Endothelial cell of umbilical vein (primary cell): ENCODE measurements at places on chromosomes 6 and 20. TPM values are rescaled to one million over a fixed set of nuclear protein-coding genes. Genes with fewer than 3 reads are reported as not detected.

DNA sequence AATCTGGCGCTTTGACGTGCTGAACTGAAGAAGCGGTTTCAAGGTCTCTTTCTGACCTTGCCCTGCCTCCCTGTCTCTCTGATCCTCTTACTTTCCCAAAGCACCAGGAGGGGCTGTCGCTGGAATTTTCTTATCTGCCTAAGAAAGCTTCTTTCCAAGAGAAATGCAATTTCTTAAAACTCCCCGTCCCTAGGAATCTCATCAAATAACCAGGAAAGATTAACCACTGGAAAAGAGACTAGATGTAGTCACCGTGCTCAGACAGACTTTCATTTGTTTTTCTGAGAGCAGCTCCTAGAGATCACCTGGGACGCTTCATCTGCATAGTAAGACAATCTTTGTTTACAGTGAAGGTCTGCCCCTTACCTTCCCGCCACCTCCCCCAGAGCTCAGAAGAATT is 38.6 kb downstream of the PDYN start:
- no peak for DNase-seq

DNA sequence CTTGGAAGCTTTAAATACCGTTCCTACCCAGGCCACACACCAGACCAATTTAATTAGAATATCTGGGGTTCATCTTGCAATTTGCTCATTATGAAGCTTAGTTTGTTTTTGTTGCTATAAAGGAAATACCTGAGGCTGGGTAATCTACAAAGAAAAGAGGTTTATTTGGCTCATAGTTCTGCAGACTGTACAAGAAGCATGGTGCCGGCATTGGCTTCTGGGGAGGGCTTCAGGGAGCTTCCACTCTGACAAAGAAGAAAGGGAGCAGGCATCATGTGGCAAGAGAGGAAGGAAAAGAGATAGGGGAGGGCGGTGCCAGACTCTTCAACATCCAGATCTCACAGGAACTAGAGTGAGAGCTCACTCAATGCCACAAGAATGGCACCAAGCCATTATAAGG is 73.6 kb downstream of the RNF182 start:
- DNase-seq = no peak

Gene COL19A1
- polyA plus RNA-seq = not detected in 2 replicates

- no peak for DNase-seq
These were observed 19.4 kb downstream of the NCOA5 start for GRCh38 chr20:46070215-46070900.

- DNase-seq = no peak
These were observed 17.8 kb downstream of the TOMM34 start for GRCh38 chr20:44942264-44942973.

- DNase-seq = no peak
These were observed 23.6 kb downstream of the PRR18 start for GRCh38 chr6:166284640-166285039.

Gene ZNF391
- polyA plus RNA-seq = 0.13 and 0.17 TPM in 2 replicates

DNA sequence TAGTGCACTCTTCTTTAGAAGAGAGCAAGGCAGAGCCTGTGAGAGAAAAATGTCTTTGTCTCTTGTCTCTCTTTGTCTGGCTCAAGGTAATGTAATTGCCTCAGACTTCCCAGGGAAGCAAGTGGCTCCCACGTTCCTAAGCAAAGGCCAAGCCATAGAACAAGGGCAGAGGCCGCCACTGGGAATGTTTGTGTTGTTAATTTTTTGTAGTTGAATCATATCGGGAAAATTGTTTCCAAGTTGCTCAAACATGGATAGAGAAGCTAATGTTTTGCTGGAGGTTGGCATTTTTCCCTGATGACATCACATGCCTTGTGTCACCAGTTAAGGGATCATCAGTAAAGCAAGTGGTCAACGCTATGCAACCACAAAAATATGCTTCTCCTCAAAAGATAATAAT is 211.5 kb upstream of the FOXA2 start:
- DNase-seq = peak; percentile 98

Gene LST1
- polyA plus RNA-seq = 1.1 and 1.8 TPM in 2 replicates

DNA sequence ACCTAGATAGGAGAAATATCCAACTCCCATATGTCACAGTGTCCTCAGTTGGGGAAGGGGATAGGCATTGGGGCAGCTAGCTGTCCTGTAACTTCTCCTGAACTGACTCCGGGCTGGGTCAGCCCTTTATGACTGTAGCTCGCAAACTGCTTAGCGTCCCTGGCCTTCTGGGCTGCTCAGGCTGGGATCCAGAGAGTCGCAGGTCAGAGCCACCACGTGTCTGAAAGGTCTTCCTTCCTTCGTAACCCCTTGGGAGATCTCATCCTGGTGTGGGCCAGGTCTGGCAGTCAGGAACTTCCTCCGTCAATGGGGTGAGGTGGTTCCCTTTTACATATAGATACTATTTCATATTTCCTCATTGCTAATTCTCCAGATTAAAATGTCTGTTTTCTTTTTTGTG is 28.8 kb upstream of the HINT3 start:
- DNase-seq = no peak

Gene TREM1
- not detected in 2 replicates for polyA plus RNA-seq

Gene APCDD1L
- 0.13 and 0.17 TPM in 2 replicates for polyA plus RNA-seq

DNA sequence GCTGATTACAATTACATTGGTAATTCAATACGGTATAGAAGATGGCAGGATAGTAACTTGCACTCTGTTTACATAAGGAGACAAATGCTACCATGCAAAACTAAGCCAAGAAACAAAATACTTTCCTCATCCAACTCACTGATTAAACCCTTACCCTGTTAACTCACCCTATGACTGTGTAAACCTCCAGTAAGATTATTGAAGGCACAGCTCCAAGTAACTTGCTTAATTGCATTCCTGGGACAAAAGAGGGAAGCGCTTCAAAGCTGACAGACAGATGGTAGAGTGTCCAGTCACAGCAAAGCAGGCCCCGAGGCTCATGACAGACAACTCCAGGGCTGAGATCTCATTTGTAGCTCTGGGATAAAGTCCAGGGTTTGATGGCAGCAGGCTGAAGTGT is 6.9 kb upstream of the KIF16B start:
- no peak for DNase-seq

- no peak for DNase-seq
These were observed 128.4 kb downstream of the KLHL32 start for GRCh38 chr6:97052896-97053295.

DNA sequence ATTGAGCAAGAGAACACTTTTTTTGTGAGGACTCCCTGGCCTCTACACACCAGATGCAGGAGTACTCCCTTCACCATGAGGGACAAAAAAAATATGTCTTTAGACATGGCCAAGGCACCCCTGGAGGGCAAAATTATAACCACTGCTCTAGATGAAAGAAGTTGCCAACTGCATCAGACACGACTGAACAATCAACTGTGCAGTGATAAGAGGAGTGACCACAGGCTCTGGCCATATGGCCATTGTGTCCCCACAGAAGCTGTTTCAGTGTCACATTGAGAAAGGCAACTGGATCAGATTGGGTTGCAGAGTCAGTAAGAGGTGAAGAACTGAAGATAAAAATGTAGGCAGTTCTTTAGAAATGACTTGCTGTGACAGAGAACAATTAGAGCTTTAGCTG is 85.7 kb downstream of the C6orf118 start:
- DNase-seq = no peak

Gene SLC22A3
- polyA plus RNA-seq = not detected in 2 replicates

Gene DNMT3B
- 3.2 and 3.6 TPM in 2 replicates for polyA plus RNA-seq

- no peak for DNase-seq
These were observed 5.5 kb downstream of the E2F1 start for GRCh38 chr20:33680686-33681085.
